ENCODE measurements at places on chromosomes 7 and 10.

GRCh38 chr7:522951-523314 lies 3.3 kb upstream of the PDGFA start:
- no peak for DNase-seq

- DNase-seq: no peak
Observed at GRCh38 chr7:42673951-42674350, 237.9 kb downstream of the C7orf25 start.

DNA sequence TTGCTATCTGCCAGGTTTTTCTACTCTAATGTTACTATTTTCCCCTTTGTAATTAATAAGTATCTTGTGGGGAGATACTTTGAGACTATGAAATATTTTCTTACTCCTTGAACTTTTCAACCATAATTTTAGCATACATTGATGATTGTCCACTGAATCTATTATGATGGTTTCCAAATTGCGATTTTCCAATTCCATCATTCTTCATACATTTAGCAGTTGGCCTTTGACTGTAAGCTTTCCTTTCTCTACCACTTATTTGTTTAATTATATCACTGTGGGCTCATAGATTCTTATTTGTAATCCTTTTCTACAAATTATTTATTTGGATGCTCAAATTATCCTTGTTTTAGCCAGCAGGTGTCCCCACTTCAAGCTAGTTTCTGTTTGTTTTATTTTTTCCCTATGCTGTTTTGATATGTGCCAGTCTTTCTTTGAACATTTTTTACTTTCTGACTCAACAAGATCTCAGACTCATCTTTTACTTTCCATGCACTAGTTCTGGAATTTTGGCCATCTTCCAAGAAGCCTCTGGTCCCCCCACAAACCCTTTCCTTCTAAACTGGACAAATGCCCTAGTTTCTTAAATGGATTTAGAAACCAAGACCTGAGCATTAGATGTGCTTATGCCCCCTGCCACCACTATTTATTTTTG lies 11.4 kb upstream of the MRPS16 start:
- peak; percentile 5 for DNase-seq

DNA sequence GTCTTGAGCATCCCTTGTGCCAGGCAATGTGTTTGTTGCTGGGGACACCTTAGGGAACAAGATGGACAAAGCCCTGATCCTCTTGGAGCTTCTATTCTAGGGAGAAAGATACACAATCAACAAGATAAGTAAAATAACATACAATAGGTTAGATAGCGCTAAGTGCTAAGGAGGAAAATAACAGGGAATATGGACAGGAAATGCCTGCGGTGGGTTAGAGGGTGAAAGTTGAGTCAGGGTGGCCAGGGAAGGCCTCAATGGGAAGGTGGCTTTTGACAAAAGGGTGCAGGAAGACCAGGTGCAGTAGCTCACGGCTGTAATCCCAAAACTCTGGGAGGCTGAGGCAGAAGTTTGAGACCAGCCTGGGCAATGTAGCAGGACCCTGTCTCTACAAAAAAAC lies 38.3 kb upstream of the MYL10 start:
- no peak for DNase-seq

DNA sequence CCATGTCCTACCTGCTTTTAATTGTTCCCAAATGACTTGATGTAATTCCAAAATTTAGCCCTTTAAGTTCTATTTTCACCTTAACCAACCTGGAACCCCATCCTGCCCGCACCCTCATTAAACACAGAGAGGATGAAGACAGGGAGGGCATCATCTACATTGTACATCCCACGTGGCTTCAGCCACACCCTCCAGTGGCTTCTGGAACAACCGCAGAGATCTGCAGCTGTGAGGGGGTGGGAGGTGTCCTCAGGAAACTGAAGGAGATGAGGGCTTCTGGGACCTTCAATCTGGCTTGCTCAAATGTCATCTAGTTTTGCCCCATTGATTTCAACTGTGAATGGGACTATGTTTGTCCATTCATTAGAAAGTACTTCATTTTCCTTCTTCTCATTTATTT lies 39.0 kb downstream of the AKR1B1 start:
- no peak for DNase-seq

- no peak for DNase-seq
Observed at GRCh38 chr7:75629044-75629443, 109.7 kb downstream of the HIP1 start.

- no peak for DNase-seq
Observed at GRCh38 chr10:87079106-87079836, 15.4 kb downstream of the GLUD1 start.

- DNase-seq: no peak
Observed at GRCh38 chr7:26468625-26469024, 177.0 kb downstream of the SNX10 start.

GRCh38 chr10:108204528-108205305 lies 1040.2 kb upstream of the SORCS1 start:
- DNase-seq: peak; percentile 31

- DNase-seq: no peak
Observed at GRCh38 chr10:12975266-12975665, 26.2 kb downstream of the CCDC3 start.
